ENCODE measurements at places on chromosomes 12 and 14.

- no peak for DNase-seq
Observed at GRCh38 chr14:94312481-94313246, 10.5 kb downstream of the SERPINA6 start.

- peak; percentile 59 for DNase-seq
Observed at GRCh38 chr12:89695100-89695499, 13.5 kb downstream of the ATP2B1 start.

GRCh38 chr12:3277306-3277943 is 200.2 kb downstream of the TSPAN9 start:
- no peak for DNase-seq

DNA sequence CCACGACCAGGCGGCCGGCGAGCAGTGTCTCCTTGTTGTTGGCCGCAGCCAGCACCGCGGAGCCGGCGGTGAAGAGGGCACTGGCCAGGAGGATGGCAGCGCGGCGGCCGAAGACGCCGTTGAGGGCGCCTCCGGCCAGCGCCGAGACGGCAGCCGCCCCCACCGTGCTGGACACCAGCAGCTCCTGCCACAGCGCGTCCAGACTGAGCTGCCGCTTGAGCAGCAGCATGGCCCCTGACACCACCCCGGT is 691 bp downstream of the SLC2A13 start:
- no peak for DNase-seq

DNA sequence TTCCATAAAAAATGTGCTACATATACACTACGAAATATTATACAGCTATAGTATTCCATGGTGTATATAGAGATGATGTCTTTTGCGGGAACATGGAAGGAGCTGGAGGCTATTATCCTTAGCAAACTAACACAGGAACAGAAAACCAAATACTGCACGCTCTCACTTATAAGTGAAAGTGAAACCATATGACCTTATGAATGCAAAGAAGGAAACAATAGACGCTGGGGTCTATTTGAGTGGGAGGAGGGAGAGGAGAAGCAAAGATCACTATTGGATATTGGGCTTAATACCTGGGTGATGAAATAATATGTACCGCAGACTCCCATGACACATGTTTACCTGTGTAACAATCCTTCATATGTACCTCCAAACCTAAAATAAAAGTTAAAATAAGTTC is 142.8 kb downstream of the LRFN5 start:
- peak; percentile 70 for DNase-seq

- DNase-seq: no peak
Observed at GRCh38 chr12:22353615-22354325, 19.3 kb upstream of the ST8SIA1 start.

Measured in Daoy (cell line).